ENCODE measurements at places on chromosomes 2 and 18. TPM values are rescaled to one million over a fixed set of nuclear protein-coding genes. Genes with fewer than 3 reads are reported as not detected.
A peak's percentile ranks its signal among the peaks of the same experiment; 100 is the strongest.

DNA sequence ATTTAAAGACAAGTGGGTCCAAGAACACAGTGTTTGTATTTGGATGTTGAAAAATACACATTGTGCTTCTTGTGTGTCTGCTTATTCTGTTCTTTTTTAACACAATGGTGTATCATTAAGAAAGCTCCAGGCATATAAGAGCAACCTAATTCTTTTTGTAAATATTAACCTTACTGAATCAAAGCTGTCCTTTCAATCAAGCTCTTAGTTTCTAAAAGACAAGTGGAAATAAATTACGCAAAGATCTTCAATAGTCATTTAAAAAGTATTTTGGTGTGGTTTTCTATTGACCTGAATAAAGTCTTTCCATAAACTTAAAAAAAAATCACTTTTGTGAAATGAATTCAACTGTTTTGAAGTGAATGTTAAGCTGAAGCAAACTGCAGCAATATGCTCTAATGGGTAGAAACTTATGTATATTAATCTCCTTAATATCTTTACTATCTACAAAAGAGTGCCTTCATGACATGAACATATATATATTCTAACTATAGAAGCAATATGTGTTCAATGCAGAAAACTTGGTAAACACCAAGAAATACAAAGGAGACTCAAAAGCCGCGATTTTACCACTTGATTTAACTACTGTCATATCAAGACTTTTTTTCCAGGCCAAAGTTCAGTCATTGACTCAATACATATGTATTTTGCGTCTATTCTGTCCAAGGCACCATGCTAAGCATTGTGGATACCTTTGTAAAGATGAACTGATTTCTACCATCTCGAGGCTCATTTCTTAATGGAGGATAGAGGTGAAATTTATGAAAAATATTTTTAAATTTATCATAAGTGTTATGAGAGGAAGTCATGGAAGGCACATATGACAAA is 97.7 kb downstream of the ARHGAP15 start:
- no peak for DNase-seq
- no peak overlapping the region for H3K4me3 ChIP-seq
- H3K4me1 ChIP-seq, result no peaks in the 10 kb centered on the region
- no peak overlapping the region for H3K27ac ChIP-seq
- H3K27me3 ChIP-seq, result peaks cover 5% of the 10 kb centered on the region

- no peaks in the 10 kb centered on the region for H3K36me3 ChIP-seq
- no peaks in the 10 kb centered on the region for H3K4me1 ChIP-seq
- no peak overlapping the region for H3K27ac ChIP-seq
- H3K27me3 ChIP-seq, result peaks cover 2% of the 10 kb centered on the region
- H3K4me3 ChIP-seq, result no peak overlapping the region
These were observed 742.6 kb upstream of the HS6ST1 start for GRCh38 chr2:129061069-129061768.

DNA sequence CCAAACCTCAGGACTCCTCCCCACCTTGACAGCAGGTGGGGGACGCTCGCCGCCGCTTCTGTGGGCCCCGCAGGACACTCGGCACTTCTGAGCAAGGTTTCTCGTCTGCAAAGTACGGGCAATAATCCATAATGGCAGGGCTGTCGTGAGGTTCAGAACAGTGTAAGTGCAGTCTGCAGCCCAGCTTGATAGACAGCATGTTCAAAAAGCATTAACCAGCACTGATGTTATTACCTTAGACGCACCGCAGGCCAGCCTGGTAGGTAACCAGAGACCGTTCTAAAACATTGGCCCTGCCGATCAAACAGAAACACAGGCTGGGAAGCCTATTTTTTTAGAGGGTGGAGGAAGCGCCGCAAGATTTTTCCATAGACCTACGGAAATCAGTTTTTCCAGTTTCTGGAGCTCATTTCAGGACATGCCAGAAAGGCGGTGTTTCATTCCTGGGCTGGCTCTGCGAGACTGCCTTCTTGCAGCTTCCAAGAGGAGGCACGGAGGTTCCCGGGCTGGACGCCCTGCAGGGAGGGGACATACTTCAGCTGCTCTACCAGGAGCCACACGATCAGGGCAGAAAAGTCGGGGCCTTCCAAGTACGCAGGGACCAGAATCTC is 148.7 kb downstream of the TPO start:
- no peak overlapping the region for H3K4me3 ChIP-seq
- no peaks in the 10 kb centered on the region for H3K4me1 ChIP-seq
- H3K36me3 ChIP-seq, result no peaks in the 10 kb centered on the region
- H3K27me3 ChIP-seq, result peaks cover 3% of the 10 kb centered on the region
- DNase-seq, result no peak

GRCh38 chr2:99111945-99112344 is 29.6 kb upstream of the C2orf15 start:
- no peak for DNase-seq
- no peak overlapping the region for H3K4me3 ChIP-seq
- no peaks in the 10 kb centered on the region for H3K36me3 ChIP-seq
- H3K27ac ChIP-seq, result no peak overlapping the region

GRCh38 chr2:161107265-161107664 is 53.0 kb upstream of the TANK start:
- no peaks in the 10 kb centered on the region for H3K27me3 ChIP-seq
- no peak for DNase-seq
- peaks cover 9% of the 10 kb centered on the region for H3K4me1 ChIP-seq
- no peak overlapping the region for H3K27ac ChIP-seq

DNA sequence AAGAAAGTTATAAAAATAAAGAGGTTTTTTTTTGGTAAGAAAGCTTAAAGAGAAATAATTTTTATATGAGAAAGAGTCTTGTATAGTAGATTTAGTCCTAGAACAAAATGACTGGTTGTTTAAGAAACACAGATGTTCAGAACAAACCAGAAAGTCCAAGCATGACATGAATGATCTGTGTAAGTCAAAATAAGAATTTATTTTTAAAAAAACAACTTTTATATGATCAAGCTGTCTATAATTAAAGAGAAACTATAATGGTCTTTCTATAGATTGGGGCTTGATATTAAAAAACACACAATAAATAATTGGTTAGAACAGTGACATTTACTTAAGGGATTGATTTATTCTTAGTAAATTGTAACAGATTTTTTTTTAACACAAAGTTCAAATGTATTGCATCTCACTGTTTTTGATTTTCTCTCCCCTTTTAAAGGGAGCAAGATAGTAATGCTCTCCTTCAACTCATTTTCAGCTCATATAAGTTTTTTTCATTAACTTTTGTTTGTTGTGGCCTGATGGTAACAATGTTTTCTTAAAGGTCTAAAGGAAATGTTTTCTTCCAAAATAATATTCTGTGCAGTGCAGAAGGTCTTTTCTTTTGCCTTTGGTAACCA is 1256.8 kb downstream of the LRP1B start:
- no peak overlapping the region for H3K4me3 ChIP-seq
- no peak overlapping the region for H3K27ac ChIP-seq
- H3K27me3 ChIP-seq, result no peaks in the 10 kb centered on the region
- H3K36me3 ChIP-seq, result no peaks in the 10 kb centered on the region
- DNase-seq, result no peak

DNA sequence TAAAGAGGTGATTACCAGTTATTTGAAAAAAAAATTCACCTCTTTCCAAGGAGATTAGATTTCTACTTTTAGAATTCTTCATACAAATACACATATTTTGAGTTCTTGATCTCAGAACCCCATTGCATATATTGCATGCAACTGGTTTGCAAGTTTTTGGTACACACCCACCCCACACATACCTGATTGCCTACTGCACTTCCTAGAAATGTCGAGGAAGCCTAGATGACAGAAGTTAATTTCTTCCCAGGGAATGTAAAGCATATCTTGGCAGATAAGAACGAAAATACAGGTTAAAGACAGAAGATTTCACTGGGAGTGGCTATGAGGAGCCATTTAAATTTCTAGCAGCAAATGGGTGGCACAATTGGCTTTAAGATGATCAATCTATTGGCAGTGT is 67.1 kb upstream of the IL1R1 start:
- H3K4me3 ChIP-seq, result no peak overlapping the region
- no peaks in the 10 kb centered on the region for H3K36me3 ChIP-seq
- no peaks in the 10 kb centered on the region for H3K4me1 ChIP-seq
- H3K27me3 ChIP-seq, result no peaks in the 10 kb centered on the region

DNA sequence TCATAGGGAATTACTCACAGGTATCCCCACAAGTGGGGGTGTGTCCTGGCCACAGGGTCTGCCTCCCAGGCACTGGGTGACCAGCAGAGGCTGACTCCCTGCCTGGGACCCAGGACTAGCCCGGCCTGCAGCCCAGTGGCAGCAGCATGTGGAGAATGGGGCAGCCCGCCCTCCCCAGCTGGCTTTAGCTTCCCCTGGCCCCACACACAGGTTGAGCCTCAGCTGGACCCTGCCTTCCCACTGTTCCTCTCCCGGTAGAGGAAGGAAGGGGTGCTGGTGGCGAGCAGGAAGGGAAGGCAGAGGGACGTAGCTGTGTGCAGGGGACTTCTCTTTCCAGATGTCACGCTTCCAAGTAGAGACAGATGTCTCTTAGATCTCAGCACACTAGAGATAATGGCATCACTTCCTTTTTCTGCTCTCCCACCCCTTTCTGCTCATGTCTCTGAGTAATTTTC is 51.4 kb downstream of the EMILIN2 start:
- peaks cover 19% of the 10 kb centered on the region for H3K4me1 ChIP-seq
- DNase-seq, result no peak
- H3K36me3 ChIP-seq, result no peaks in the 10 kb centered on the region
- H3K27ac ChIP-seq, result no peak overlapping the region

DNA sequence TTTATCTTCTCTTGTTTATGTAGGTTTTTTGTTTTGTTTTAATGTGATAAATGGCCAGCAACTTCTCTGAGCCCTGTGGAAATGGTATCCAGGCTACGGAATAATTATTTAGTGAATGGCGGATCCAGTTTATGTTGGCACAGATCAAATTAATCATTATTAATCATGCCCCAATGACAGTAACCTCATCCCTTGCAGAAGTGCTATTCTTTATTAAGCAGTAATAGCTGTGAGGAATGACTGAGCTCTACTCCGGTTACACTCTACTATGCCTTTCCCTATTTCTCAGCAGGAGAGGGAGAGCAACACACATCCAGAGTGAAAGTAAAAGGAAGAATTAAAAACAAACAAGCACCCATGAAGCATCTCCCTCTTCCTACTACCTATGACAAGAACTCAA is 84.8 kb downstream of the SETBP1 start:
- no peak overlapping the region for H3K27ac ChIP-seq
- H3K4me1 ChIP-seq, result no peaks in the 10 kb centered on the region
- H3K27me3 ChIP-seq, result no peaks in the 10 kb centered on the region
- no peaks in the 10 kb centered on the region for H3K36me3 ChIP-seq

GRCh38 chr2:230968921-230969658 is 26.8 kb upstream of the SPATA3 start:
- no peak for DNase-seq
- H3K27me3 ChIP-seq, result no peaks in the 10 kb centered on the region
- H3K27ac ChIP-seq, result no peak overlapping the region
- peaks cover 4% of the 10 kb centered on the region for H3K4me1 ChIP-seq
- no peaks in the 10 kb centered on the region for H3K36me3 ChIP-seq

GRCh38 chr18:59881728-59882656 is 17.8 kb upstream of the PMAIP1 start:
- peak overlapping the region; percentile 11 for H3K4me3 ChIP-seq
- no peaks in the 10 kb centered on the region for H3K36me3 ChIP-seq
- H3K4me1 ChIP-seq, result peaks cover 44% of the 10 kb centered on the region

The LDLRAD4 gene
- 1.2 TPM for total RNA-seq

The TMEM150A gene
- total RNA-seq, result 9.9 TPM

The TXNDC2 gene
- total RNA-seq, result 0.12 TPM

The SNORC gene
- total RNA-seq, result 14.0 TPM

The ATOH8 gene
- 0.74 TPM for total RNA-seq

The PLEK gene
- total RNA-seq, result 0.22 TPM

The LRP2 gene
- 0.20 TPM for total RNA-seq

The POTEI gene
- 1.2 TPM for total RNA-seq

The PARD3B gene
- 2.0 TPM for total RNA-seq

The LYG2 gene
- total RNA-seq, result 0.27 TPM

The EFHD1 gene
- 0.52 TPM for total RNA-seq

The VIL1 gene
- total RNA-seq, result 0.49 TPM

The SEC11C gene
- 42.2 TPM for total RNA-seq

The C1GALT1C1L gene
- total RNA-seq, result 0.20 TPM
